Karpas-422 (cell line): ENCODE measurements at places on chromosomes 16 and 17. TPM values are rescaled to one million over a fixed set of nuclear protein-coding genes. Genes with fewer than 3 reads are reported as not detected.

DNA sequence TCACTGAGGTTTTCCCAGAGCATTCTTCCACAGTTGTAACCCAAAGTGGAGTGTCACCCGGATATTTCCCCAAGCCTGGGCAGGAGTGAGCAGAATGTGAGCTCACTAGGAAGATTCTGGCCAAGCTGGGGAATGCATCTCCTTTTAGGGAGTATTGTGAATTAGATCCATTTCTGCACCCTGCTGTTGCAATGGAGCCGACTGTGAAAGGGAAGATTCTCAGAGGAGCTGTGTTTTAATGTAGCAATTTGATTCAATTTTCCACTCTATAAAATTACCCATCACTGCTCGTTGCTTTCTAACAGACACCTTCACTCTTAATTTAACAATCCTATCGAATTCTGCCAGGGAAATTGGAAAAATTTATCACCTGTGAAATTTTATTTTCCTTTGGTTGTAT lies 70.8 kb downstream of the SNX11 start:
- no peak for DNase-seq

- DNase-seq = no peak
Measured at GRCh38 chr16:55297910-55298479, 26.0 kb upstream of the IRX6 start.

- DNase-seq = no peak
Measured at GRCh38 chr16:89961920-89962319, 13.4 kb downstream of the DEF8 start.

GRCh38 chr17:58041161-58041560 lies 34.1 kb upstream of the SRSF1 start:
- no peak for DNase-seq

DNA sequence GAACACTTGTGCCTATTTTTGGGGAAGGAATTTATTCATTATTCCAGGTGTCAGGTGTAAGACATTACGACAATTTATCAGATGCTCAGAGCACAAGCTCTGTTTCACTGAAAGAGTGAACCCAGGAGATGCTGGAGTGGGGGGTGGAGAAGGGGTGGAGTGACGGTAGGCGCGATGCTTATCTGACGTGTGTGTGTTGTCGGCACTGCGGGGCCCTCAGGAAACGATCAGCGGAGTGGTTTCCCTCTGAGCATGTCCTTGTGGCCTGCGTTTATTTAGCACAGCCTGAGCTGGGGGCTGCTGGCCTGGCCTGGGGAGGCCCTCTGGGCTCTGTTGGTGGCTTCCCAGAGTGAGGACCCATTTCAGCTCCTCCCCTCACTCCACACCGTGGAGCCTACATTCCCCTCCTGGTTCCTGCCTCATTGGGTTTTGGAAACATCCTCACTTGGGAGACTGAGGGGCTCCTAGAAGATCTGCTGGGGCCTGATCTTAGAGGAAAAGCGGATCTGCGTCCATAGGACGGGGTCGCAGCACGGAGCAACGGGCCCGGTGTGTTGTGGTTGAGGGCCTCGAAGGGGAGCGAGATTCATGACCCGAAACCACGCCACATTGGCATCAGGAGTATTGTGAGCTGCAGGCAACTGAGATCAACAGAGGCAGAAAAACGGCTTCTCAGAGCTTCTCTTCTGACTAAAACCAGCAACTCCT lies 19.0 kb upstream of the GNG13 start:
- no peak for DNase-seq

GRCh38 chr16:76988526-76988925 lies 202.5 kb upstream of the MON1B start:
- no peak for DNase-seq

ZNF423 gene
- total RNA-seq = not detected in 2 replicates

PRKCA gene
- total RNA-seq = 4.3 and 4.4 TPM in 2 replicates
